ENCODE measurements at places on chromosomes 4 and X. TPM values are rescaled to one million over a fixed set of nuclear protein-coding genes. Genes with fewer than 3 reads are reported as not detected.

GRCh38 chr4:52935317-52935716 lies 73.2 kb downstream of the RASL11B start:
- DNase-seq = no peak
- no peak overlapping the region for H3K4me3 ChIP-seq
- no peaks in the 10 kb centered on the region for H3K27me3 ChIP-seq
- no peaks in the 10 kb centered on the region for H3K36me3 ChIP-seq

DNA sequence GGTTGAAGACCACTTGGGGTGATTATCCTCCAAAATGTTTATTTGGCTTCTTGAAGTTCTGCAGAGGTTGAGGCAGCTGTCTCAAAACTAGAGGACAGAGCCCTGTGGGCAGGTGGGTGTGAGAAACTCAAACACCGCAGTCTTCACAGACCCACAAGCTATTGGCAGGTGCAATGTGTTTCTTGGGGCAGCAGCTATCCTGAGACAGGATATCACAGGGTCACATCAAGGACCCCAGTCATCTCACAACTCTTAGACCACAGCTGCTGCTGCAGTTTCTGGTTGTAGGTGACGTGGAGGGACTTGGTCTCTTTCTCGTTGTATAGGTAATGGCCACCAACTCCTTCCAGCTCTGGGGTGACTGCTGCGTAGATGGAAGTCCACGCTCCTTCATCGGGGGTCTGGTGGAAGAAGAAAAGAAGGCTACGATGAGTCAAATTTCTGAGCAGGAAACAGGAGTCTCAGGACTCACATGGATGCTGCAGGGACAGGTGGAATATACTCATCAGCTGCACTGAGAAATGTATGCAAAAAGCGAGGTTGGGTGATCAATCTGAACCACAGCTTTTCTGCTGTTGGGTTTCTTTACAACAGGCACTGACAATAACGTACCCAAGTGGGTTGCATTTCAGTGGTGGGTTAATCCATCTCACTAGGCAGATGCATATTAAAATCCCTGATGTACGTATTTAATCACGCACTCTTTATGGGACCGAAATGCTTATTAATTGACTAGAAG lies 279.8 kb downstream of the DHRSX start:
- H3K27ac ChIP-seq = no peak overlapping the region
- H3K4me1 ChIP-seq = no peaks in the 10 kb centered on the region
- H3K27me3 ChIP-seq = no peaks in the 10 kb centered on the region
- DNase-seq = no peak

GRCh38 chr4:41205130-41205529 lies 9.2 kb downstream of the APBB2 start:
- DNase-seq = no peak
- no peaks in the 10 kb centered on the region for H3K4me1 ChIP-seq
- no peak overlapping the region for H3K27ac ChIP-seq
- no peak overlapping the region for H3K4me3 ChIP-seq
- no peaks in the 10 kb centered on the region for H3K27me3 ChIP-seq

- H3K4me3 ChIP-seq = no peak overlapping the region
- no peaks in the 10 kb centered on the region for H3K27me3 ChIP-seq
- peaks cover 3% of the 10 kb centered on the region for H3K4me1 ChIP-seq
- no peaks in the 10 kb centered on the region for H3K36me3 ChIP-seq
- H3K27ac ChIP-seq = no peak overlapping the region
Measured at GRCh38 chr4:143403553-143403820, 66.8 kb downstream of the GAB1 start.

- no peak for DNase-seq
- H3K27me3 ChIP-seq = no peaks in the 10 kb centered on the region
- H3K4me1 ChIP-seq = no peaks in the 10 kb centered on the region
- H3K4me3 ChIP-seq = no peak overlapping the region
- H3K27ac ChIP-seq = no peak overlapping the region
Measured at GRCh38 chr4:116913451-116913850, 171.9 kb downstream of the TRAM1L1 start.

DNA sequence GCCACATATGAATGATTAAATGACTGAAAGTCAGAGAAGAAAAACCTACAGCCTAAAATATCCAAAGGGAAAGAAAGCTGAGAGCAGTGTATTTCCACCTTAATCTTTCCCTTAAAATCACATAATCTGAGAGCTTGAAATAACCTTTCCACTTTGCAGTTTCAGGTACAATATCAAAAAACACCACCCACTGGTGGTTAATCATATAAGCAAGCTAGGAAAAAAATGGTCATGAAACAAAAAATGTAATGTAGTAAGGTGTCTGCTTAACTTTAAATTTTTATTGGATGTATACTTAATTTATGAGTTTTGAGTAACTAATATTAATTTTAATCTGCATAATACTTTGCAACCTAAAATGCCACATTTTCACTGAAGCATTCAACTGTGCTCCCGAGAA lies 3.2 kb downstream of the PRDM5 start:
- H3K4me1 ChIP-seq = peaks cover 7% of the 10 kb centered on the region
- H3K4me3 ChIP-seq = no peak overlapping the region
- no peak for DNase-seq
- H3K27me3 ChIP-seq = no peaks in the 10 kb centered on the region

- H3K36me3 ChIP-seq = no peaks in the 10 kb centered on the region
- DNase-seq = no peak
- H3K4me3 ChIP-seq = no peak overlapping the region
- no peaks in the 10 kb centered on the region for H3K27me3 ChIP-seq
- no peaks in the 10 kb centered on the region for H3K4me1 ChIP-seq
Measured at GRCh38 chr4:56742080-56742871, 61.2 kb upstream of the HOPX start.

GRCh38 chrX:143664302-143664701 lies 28.4 kb upstream of the SLITRK4 start:
- no peaks in the 10 kb centered on the region for H3K36me3 ChIP-seq
- no peaks in the 10 kb centered on the region for H3K27me3 ChIP-seq
- H3K4me1 ChIP-seq = no peaks in the 10 kb centered on the region

The PRIMPOL gene
- total RNA-seq = 19.0 TPM

The SOD3 gene
- not detected for total RNA-seq

The S100P gene
- total RNA-seq = 1.2 TPM

The CT45A1 gene
- total RNA-seq = not detected
